ENCODE measurements at places on chromosomes 5 and 9.

- peak; percentile 55 for DNase-seq
Observed at GRCh38 chr9:108142504-108143201, 653.1 kb upstream of the KLF4 start.

DNA sequence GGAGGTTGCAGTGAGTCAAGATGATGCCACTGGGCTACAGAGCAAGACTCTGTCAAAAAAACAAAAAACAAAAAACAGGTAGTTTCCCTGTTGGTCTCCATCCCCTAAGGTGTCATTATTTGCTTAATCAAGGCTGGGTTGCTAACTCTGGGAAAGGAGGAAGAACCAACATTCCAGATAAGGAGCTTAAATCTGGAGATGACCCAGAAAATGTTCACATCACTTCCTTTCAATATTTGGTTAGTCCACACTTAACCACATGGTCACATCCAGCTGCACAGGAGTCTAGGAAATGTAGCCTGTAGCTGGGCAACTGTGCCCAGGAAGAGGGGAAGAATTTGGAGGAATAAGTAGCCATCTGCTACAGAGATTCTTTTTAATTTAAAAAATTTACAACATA, 25.9 kb upstream of the MEGF9 start:
- no peak for DNase-seq

DNA sequence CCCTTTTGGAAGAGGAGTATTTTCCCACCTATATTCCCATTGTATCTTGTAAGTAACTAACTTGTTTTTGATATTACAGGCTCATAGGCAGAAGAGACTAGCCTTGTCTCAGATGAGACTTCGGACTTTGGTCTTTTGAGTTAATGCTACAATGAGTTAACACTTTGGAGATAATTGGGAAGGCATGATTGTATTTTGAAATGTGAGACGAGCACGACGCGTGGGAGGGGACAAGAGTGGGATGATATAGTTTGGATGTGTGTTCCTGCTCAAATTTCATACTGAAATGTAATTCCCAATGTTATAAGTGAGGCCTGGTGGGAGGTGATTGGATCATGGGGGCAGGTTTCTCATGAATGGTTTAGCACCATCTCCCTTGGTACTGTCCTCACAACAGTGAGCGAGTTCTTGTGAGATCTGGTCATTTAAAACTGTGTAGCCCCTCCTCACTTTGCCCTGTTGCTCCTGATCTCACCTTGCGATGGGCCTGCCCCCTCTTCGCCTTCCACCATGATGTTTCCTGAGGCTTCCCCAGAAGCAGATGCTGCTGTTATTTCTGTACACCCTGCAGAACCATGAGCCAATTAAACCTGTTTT, 721.5 kb upstream of the CTNND2 start:
- DNase-seq: no peak

DNA sequence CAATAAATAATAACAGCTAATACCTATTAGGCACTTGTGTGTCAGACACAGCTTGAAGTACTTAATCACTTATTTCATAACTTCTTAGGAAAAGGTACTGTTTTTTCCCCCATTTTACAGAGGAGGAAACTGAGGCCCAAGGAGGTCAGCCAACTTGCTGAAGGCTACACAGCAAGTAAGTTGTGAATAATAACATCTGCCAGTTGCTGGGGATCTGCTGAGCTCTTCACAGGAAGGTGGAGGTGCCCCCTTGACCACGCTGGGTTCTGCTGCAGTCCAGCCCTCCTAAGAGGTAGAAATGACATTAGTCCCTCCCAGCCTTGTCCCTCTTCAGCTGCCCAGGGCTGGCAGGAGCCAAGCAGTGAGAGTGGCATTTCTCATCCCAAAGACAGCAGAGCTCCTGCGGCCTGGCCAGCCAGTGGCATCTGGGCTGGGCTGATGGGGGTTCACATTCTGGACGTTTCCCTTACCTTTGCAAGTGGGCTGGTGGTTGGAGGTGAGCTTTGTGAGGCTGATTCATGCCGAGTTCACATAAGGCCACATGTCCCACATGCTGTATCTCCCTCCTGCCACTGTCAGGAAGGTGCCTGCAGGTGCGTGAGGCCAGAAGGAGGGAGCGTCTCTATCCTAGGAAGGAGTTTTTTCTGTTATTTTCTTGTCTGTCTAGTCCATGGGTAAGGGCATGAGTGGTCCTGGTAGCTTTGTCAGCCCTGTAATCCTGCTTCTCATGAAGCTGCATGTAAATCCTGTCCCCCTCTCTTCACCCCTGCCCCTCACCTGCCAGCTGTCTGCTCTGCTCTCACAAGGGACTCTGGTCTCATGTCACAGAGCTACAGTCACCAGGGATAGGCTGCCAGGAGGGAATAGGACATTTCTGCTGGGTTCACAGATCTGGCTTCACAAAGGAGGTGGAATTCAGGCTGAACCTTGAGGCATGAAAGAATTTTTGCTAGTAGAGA, 171.7 kb downstream of the MACROH2A1 start:
- no peak for DNase-seq

Measured in stomach (tissue), 19 donors.